ENCODE measurements at places on chromosomes 2 and 18.

GRCh38 chr2:237631007-237631785 is 3.8 kb downstream of the LRRFIP1 start:
- no peak for DNase-seq

- DNase-seq = no peak
Measured at GRCh38 chr2:177044671-177045070, 167.9 kb upstream of the HNRNPA3 start.

GRCh38 chr2:17136877-17137276 is 381.4 kb downstream of the RAD51AP2 start:
- no peak for DNase-seq

GRCh38 chr2:237426517-237426916 is 12.6 kb upstream of the COL6A3 start:
- DNase-seq = no peak

DNA sequence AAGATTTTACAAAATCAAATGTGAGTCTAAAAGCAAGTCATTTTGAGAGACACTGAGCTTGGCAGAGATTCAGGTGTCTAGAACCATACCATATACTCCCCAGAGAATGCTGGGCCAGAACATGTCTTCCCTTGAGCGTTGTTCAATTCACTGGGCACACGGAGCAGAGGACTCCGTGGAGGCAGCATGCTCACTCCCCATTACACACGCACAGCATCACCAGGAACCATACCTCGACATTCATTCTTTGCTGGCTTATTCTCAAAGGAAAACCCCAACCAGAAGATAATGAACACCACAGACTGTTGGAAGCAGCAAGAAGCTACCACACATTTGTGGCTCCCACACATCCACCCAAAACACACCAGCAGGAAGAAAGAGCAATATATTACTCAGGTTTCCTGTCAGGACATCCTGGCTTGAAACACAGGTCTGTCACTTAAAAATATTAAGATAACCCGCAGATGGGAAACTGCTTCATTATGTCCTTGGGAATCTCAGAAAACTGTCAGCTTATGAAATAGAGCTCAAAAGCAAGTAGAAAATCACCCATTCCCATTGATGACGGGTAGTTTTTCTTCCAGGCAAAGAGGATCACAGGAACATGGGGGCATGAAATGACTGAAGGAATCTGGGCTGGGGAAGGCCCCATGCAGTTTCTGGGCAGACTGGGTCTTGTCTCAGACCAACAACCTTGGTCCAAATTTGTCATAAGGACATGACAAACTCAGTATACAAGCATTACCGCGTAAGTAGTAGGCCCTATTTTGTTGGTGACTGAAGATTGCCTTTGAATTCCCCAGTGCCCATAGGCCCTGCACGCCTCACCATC is 46.4 kb downstream of the PCBP1 start:
- no peak for DNase-seq

- no peak for DNase-seq
Measured at GRCh38 chr2:242063850-242064249, 194.3 kb downstream of the RTP5 start.

- no peak for DNase-seq
Measured at GRCh38 chr2:230601510-230601909, 111.1 kb upstream of the CAB39 start.

- no peak for DNase-seq
Measured at GRCh38 chr18:30134020-30134419, 908.5 kb downstream of the DSC3 start.

DNA sequence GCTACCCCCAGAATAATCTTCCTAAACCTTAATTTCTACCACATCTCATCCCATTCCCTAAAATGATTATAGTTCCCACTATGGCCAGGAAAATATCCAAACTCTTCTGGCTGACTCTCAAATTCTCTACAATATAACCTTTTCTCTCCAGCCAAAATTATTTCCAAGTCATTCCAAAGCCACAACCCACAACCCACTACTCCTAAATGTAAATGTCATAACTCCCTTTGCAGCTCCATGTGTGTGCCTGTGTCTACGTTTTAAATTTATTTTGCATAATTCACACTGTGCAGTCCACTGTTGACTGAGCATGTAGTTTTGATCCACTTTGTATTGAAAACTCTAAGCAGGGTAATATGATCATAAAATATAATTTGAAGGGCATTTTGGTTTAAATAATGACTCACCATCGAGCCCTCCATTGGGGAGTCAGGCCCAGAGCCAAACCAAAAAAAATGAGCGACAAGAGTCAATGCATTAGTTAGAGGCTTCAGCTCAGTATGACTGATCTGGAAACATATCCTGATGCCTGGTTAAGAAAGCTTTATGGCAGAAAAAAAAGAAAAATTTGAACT is 171.0 kb downstream of the AFF3 start:
- no peak for DNase-seq

DNA sequence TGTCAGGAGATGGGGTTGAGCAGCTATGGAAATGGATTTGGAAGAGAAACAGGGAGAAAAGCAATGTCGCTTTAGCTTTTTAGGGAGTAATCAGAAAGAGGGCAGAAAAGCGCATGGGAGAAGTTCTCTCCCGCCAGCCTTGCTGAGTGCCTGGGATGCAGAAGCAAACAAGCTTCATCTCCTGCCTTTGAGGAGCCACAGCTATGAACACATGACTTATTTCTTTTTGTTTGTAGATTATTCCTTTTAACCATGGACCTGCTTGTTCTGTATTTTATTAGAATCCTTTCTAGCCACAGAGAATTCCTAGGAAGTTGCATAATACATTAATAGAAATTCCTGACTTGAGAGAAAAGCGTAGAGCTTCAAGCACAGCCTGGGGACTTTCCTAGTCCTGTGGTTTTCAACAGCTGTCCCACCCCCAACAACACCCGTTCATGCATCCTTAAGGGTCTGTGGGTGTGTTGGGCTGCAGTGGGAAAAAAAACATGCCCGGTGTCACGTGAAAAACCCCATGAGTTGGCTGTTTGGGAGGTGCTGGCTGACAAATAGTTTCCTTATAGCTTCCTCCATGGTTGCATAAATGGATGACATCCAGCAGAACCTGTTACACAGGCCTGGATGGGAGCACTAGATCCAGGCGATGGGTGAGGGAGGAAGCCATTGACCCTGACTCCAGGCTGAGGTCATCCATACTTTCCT is 14.9 kb downstream of the SLC9A4 start:
- no peak for DNase-seq

GRCh38 chr18:38940475-38940862 is 1374.9 kb upstream of the CELF4 start:
- DNase-seq = no peak

DNA sequence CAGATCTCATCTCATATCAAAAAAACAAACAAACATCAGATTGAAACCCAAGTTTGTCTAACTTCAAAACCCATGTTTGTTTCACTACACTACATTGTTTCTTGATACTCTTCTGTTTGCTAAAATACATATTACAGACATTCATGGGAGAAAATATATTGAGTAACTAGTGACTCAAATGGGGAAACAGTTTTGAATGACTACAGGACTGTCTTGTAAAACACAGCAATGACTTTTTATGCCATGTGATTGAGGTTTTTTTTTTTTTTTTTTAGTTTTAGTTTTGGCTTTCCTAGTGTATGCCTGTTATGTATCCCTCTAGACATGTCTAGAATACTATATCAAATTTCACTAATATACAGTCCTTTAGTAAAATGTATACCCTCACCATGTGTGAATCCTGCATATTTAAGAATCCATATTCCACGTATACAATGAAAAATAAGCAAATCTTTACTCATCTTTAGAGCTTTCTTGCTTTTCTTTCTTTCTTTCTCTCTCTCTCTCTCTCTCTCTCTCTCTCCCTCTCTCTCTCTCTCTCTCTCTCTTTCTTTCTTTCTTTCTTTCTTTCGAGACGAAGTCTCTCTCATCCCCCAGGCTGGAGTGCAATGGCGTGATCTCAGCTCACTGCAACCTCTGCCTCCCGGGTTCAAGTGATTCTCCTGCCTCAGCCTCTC is 46.6 kb upstream of the SERTAD2 start:
- DNase-seq = no peak

DNA sequence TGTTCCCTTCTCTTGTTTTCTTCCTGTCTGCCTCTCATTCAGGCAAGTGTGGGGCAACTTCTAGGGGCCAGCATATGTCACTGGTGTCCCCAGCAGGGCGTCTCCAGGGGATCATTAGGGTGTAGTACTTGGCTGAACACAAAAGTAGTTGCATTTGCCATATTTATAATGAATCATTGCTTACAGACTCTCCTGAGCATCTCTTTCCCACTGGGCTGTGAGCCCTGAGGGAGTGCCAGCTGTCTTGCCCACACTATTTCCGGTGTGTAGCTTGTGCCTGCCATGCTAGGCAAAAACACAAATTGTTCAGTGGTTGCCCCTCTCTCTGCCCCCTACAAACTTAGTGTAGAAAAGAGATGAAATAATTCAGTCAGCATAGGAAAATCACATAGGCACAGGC is 40.8 kb upstream of the SCLY start:
- DNase-seq = no peak

- no peak for DNase-seq
Measured at GRCh38 chr18:10739152-10739551, 213.3 kb downstream of the NAPG start.

- DNase-seq = no peak
Measured at GRCh38 chr2:241437179-241437578, 71.2 kb downstream of the STK25 start.

DNA sequence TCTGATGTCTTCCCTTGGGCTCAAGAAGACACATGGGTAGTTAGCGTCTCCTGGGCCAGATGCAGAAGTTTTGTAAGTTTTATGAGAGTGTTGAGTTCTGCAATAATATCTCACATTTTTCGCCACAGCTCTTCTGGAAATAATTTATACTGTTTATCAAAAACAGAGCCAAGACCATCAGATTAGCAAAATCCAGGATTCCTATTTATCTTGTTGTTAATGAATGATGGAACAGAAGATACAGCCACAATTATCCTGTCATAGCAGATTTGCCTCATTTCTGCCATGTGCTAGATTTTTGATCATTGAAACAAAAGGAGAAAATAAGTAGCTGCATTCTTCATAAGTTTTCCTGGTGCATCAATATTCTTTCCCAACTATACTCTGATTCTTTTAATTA is 1048.6 kb upstream of the KLHL29 start:
- no peak for DNase-seq

DNA sequence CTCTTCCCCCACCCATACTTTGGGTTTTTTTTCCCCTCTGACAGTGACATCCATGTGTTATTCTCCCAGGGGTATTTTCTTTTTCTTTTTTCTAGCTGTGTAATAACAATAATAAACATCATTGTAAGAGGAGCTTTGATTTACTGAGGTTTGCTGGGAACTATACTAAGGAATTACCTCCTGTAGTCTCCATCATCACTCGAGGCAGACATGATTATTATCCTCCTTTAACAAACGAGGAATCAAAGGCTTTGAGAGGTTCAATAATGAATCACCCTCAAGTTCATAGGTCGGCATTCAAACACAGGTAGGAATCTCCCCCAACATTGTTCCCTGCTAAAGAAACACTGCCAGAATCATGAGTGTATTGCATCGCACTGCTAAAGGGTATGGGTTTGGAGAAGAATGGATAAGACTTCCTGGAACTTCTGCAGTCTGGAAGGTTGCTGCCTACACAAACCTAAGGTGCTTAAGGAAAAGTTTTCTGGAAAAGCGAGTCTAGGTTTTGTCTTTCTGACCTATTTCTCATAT is 260.2 kb upstream of the SESTD1 start:
- no peak for DNase-seq

GRCh38 chr2:88626171-88627054 is 851 bp downstream of the EIF2AK3 start:
- peak; percentile 65 for DNase-seq

GRCh38 chr2:227509824-227510619 is 38.1 kb downstream of the AGFG1 start:
- DNase-seq = no peak

DNA sequence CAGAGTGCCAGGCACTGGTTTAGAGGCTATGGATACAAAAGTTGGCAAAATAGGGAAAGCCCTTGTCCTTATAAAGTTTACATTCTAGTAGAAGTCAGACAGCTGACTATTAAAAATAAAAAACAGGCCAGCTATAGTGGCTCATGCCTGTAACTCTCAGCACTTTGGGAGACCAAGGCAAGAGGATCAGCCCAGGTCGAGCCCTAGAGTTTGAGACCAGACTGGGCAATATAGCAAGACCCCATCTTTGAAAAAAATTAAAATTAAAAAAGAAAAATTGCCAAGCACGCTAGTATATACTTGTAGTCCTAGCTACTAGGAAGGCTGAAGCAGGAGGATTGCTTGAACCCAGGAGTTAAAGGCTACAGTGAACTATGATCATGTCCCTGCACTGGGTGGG is 12.5 kb downstream of the ERICH2 start:
- no peak for DNase-seq

DNA sequence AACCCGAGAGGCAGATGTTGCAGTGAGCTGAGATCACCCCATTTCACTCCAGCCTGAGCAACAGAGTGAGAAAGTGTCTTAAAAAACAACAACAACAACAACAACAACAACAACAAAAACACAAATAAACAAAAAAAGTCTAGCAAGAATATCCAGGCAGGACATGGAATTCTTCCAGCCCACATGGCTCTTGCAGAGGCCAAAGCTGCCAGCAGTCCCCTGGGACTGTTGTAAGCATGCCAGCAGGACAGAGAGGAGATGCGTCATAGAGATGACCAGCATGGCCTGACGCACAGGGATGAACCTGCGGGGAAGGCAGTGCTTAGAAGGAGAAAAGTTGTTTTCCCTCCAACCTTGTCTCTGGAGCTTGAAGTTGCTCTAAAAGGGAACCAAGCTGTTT is 182.3 kb upstream of the PGAP1 start:
- no peak for DNase-seq

DNA sequence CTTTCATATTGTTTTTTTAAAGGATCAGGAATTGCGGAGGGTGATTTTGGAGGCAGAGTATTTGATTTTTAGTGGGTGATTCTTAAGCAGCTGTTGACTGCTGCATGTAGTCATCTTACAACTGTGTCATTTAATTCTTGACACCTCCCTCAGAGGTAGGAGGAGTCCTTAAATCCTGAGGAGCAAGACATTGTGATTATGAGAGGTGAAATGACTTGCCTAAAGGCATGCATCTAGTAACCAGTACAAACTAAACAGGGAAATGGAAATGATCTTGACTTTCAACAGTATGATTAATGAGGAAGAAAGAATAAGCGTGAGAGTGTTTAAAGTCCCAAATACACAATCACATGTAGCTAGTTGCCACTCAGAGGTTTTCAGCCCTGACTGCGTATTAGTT is 440.7 kb downstream of the THSD7B start:
- DNase-seq = no peak

DNA sequence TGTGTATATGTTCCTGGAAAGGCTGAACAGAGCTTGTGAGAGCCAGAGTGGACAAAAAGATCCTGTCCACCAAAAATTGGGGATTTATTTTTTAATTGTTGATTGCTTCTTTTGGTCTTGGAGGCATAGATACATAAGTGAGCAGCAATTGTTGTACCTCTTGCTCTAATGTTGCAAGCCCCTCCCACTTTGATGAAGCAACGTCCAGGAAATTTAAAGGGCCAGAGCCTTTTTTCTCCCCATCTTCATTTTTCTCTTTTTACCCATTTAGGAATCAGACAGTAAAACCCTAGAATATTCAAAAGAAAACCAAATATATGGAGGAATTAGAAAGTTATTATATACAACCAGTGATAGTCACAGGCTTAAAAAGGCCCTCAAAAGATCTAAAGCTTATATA is 871.8 kb upstream of the NRXN1 start:
- DNase-seq = no peak
